Peyer's patch (tissue), 4 donors: ENCODE measurements at places on chromosomes 3 and 15.

GRCh38 chr3:172065967-172066762 lies 26.8 kb downstream of the FNDC3B start:
- peak overlapping the region; percentile 32 for H3K27ac ChIP-seq
- no peaks in the 10 kb centered on the region for H3K36me3 ChIP-seq
- H3K4me3 ChIP-seq, result peak overlapping the region; percentile 9

- no peaks in the 10 kb centered on the region for H3K4me1 ChIP-seq
- peak; percentile 18 for DNase-seq
- no peak overlapping the region for H3K27ac ChIP-seq
- H3K36me3 ChIP-seq, result no peaks in the 10 kb centered on the region
- H3K27me3 ChIP-seq, result no peaks in the 10 kb centered on the region
- no peak overlapping the region for H3K4me3 ChIP-seq
Observed at GRCh38 chr3:133384331-133385027, 15.4 kb upstream of the BFSP2 start.

DNA sequence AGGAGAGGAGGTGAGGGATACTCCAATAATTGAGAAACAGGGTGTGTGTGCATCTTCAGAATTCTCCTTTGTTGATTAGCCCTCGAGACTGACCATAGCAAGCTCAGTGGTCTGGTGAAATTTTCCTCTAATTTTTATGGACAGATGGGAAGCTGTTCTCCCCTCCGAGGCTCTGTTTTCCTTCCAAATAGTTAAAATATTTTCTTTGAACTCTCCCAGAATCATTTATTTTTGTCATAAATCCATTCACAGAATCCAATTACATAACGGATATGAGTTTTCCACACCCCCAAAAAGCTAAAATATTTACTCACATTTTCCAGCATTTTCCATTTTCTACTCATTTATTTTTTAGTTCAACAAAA lies 36.5 kb downstream of the QTRT2 start:
- H3K4me3 ChIP-seq, result no peak overlapping the region
- DNase-seq, result no peak
- no peaks in the 10 kb centered on the region for H3K27me3 ChIP-seq
- H3K4me1 ChIP-seq, result no peaks in the 10 kb centered on the region

- H3K27ac ChIP-seq, result no peak overlapping the region
- DNase-seq, result no peak
- H3K27me3 ChIP-seq, result no peaks in the 10 kb centered on the region
- no peaks in the 10 kb centered on the region for H3K36me3 ChIP-seq
- no peak overlapping the region for H3K4me3 ChIP-seq
- no peaks in the 10 kb centered on the region for H3K4me1 ChIP-seq
Observed at GRCh38 chr3:73216310-73216709, 154.9 kb downstream of the EBLN2 start.

DNA sequence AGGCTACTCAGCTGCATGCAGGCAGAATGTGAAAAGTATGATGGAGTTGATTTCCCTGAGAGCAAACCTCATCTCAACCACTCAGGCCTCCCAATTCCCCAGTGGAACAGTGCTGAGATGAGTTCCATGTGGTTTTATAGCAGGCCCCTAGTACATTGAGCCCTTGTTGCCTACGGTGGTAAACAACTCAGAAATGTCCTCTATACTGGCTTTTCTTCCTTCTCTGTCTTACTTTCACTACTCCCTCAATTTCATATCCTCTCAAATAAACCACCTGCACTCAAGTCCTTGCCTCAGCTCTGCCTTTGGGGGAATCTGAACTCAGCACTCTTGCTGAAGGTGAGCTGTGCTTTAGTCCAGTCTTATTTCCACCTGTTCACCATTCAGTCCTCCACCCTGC lies 399.9 kb downstream of the PDCD6IP start:
- no peaks in the 10 kb centered on the region for H3K36me3 ChIP-seq
- no peaks in the 10 kb centered on the region for H3K4me1 ChIP-seq
- H3K4me3 ChIP-seq, result no peak overlapping the region
- DNase-seq, result no peak
- H3K27me3 ChIP-seq, result no peaks in the 10 kb centered on the region

GRCh38 chr3:153138276-153139210 lies 23.5 kb upstream of the RAP2B start:
- peak overlapping the region; percentile 60 for H3K27ac ChIP-seq
- H3K27me3 ChIP-seq, result no peaks in the 10 kb centered on the region
- H3K4me1 ChIP-seq, result no peaks in the 10 kb centered on the region

GRCh38 chr3:52018319-52019000 lies 22.8 kb upstream of the RPL29 start:
- no peak overlapping the region for H3K27ac ChIP-seq
- no peak for DNase-seq
- H3K36me3 ChIP-seq, result no peaks in the 10 kb centered on the region
- H3K27me3 ChIP-seq, result no peaks in the 10 kb centered on the region

- no peaks in the 10 kb centered on the region for H3K27me3 ChIP-seq
- no peak overlapping the region for H3K4me3 ChIP-seq
- H3K36me3 ChIP-seq, result no peaks in the 10 kb centered on the region
- H3K27ac ChIP-seq, result no peak overlapping the region
- no peak for DNase-seq
- H3K4me1 ChIP-seq, result no peaks in the 10 kb centered on the region
Observed at GRCh38 chr3:139465636-139466035, 10.7 kb downstream of the RBP2 start.
